ENCODE measurements at places on chromosomes 16 and 17.

- DNase-seq: no peak
Measured at GRCh38 chr16:74718140-74718539, 17.5 kb upstream of the MLKL start.

DNA sequence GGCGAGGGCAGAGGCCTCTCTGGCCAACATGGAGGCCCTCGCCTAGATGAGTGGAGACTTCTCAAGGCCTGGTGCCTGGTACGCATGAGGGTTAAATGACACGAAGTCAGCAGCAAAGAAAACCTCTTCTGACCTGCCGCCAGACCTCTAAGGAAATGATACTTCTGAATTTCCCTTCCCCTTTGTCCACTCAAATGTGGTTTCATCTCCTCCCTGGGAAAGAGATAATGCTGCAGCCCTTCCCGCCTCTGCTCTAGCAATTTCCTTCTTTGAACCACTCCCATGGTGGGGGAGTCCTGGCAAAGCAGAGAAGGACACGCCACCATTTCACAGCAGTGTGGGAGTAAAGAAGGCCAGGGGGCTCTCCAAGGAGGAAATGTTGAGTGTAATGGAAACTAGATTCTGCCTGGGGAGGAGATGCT, 65.7 kb upstream of the BCAR1 start:
- no peak for DNase-seq

- no peak for DNase-seq
Measured at GRCh38 chr16:23821875-23822688, 13.7 kb upstream of the PRKCB start.

DNA sequence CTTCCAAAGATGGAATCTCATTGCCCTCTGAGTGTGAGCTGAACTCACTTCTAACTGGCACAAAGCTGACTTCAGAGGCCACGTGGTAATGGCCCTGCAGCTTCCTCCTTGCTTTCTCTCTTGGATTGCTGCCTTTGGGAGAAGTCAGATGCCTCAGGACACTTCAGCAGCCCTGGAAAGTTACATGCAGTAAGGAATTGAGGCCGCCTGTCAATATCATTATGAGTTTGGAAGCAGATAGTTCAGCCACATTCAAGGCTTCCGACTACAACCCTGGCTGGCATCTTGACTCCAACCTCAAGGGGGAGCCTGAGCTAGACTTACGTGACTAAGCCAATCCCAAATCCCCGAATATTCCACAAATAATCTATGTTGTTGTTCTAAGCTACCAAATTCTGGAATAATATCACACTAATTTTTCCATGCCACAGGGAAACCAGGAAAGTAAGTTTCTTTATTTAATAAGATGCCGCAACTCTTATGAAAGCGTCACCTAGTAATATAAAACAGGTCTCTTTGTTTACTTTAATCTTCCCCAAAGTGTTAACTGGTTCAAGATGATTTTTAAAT, 13.6 kb downstream of the CEP20 start:
- DNase-seq: no peak

GRCh38 chr17:48104440-48104839, 3.1 kb upstream of the SNX11 start:
- DNase-seq: no peak

All from activated CD4-positive, CD25-positive, alpha-beta regulatory T cell treated with anti-CD3 and anti-CD28 coated beads, Interleukin-2, amount 50 U/mL, for 72 hours (primary cell).